ENCODE measurements at places on chromosomes 1 and 21. TPM values are rescaled to one million over a fixed set of nuclear protein-coding genes. Genes with fewer than 3 reads are reported as not detected.
A peak's percentile ranks its signal among the peaks of the same experiment; 100 is the strongest.

GRCh38 chr1:212561501-212561931, 47.0 kb upstream of the ATF3 start:
- peaks cover 7% of the 10 kb centered on the region for H3K27me3 ChIP-seq
- no peak for DNase-seq
- H3K27ac ChIP-seq = no peak overlapping the region
- peaks cover 18% of the 10 kb centered on the region for H3K4me1 ChIP-seq
- no peaks in the 10 kb centered on the region for H3K36me3 ChIP-seq
- H3K4me3 ChIP-seq = peak overlapping the region; percentile 31

DNA sequence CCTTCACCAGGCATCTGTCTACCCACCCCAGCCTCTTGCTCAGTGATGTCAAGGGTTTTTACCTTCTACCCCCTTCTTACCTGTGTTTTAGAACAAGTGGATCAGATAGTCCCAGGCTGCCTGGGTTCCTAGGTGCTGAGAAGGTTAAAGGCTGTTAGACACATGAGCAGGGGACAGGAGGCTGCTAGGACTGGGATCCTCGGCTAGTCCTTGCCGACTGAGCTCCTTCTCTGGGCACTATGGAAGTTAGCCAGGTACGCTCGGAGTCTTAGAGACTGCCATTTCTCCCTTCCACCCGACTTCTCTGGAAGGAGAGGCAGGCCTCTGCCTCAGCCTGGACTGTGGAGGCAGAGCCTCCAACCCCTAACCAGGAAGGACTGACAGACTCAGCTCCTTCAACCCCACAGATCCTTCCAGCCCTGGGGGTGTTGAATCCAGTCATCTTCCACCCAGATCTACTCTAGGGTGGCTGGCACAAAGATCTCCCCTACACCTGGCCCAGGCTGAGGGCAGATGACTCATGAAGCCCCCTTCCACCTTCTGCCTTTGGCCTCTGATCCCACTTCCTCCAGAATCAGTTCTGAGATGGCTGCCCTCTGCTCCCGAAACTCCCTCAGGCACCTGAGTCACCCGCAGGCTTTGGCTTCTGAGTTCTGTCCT, at the start of gene DYNLT4:
Gene DYNLT4, minus strand, starts transcription at position 648 of the 660 bp plus-strand sequence. CDS start 683 bp downstream, outside the sequence.
- H3K4me1 ChIP-seq = peaks cover 60% of the 10 kb centered on the region
- no peak for DNase-seq
- peaks cover 4% of the 10 kb centered on the region for H3K27me3 ChIP-seq
- H3K27ac ChIP-seq = peak within 1 kb of the TSS; percentile 100
- H3K4me3 ChIP-seq = peak within 1 kb of the TSS; percentile 73

GRCh38 chr1:14705824-14706223, 107.3 kb downstream of the KAZN start:
- no peaks in the 10 kb centered on the region for H3K27me3 ChIP-seq
- H3K36me3 ChIP-seq = peaks cover 4% of the 10 kb centered on the region
- DNase-seq = no peak
- H3K4me1 ChIP-seq = no peaks in the 10 kb centered on the region
- H3K27ac ChIP-seq = no peak overlapping the region

Gene DMBX1
- total RNA-seq = not detected

Measured in neural crest cell (in vitro differentiated cells).